Frontal cortex (tissue), 4 donors: ENCODE measurements at places on chromosomes 6 and 20.

GRCh38 chr20:60931696-60932095 lies 320.4 kb upstream of the CDH4 start:
- DNase-seq = no peak

DNA sequence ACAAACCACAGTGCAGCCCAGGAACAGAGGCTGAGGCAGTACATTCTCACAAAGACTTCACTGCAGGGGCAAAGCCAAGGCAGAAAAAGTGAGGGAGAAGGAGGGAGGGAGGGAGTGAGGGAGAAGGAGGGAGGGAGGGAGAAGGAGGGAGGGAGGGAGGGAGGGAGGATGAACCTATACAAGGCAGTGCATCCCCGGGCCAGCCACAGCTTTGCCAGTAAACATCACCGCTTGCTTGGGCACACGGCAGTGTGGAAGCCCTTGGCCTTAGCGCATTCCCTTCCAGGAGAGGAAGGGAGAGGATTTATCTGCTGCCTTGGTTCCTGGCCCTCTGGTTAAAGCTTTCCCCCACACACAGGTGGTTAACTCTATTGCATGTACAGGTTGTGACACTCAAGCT lies 234.0 kb downstream of the PTPRT start:
- no peak for DNase-seq

DNA sequence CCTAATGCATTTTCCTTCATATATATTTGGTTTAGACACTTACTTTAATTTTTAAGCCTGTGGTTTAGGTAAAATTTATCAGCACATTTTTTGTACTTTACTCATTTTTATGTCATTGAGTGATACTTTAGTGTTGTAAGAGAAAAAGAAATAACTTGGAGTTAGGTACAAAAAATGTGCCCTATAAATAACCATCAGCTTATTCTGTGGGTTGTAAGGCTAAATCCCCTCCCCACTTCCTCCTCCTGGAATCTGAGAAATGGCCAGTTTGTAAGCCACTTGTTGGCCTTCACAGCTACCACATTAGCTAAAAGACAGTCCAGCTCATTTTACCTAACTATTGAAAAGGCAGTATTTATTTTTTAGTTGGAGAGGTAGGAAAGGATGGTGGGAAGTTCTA lies 576.3 kb downstream of the PKHD1 start:
- DNase-seq = no peak

GRCh38 chr6:43127180-43127579 lies 43.9 kb upstream of the SRF start:
- DNase-seq = no peak

- DNase-seq = no peak
Observed at GRCh38 chr6:136952714-136953260, 30.7 kb downstream of the SLC35D3 start.

DNA sequence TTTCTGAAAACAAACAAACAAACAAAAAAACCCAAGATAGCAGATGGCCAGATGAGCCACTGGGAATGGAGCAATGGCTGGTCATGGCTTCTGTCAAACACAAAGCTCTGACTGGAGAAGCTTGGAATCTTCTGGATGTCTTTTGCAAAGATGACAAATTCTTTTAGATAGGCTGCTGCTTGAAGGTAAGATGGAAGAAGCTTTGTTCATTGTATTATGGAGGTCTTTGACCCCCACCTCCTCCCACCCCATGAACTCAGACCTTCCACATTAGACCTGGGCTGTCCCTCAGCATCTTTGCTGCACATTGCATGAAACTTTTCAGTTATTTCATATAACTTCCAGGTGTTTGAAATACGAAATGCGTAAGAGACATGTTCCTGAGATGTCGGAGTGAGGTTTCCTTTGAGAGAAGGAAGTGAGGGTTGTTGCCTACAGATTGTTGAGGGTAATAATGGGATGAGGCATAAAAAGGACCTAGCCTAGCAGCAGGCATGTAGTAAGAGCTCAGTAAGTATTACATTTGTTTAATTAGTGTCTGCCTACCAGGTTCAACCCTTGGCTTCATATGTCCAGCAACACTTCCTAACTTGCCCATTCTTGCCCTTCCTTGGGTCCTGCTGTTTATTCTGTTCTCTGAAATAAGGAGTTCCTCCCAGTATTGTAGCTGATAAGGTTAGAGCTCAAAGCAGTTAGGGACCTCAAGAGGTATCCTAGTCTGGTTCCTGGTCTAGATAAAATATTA lies 51.4 kb upstream of the IER3 start:
- no peak for DNase-seq

- no peak for DNase-seq
Observed at GRCh38 chr6:6712449-6713403, 124.2 kb downstream of the LY86 start.

DNA sequence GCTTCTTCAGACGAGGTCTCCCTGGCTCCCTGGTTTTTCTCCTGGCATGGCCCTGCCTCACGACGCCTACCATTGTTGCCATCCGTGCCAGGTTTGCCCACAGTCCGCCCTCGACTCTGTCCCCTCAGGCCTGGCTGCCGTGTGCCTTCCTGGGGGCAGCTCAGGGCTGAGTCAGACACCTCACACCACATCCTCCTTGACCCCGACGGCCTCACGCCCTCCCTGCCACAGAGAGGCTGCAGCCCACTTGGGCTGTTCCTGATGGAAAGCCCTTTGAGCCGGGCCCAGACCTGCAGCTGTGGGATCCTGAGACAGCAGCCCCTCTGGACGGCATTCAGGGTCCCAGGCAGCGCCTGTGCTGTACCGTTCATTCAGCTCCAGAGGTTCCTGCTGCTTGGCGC lies 108.3 kb downstream of the PSMB1 start:
- no peak for DNase-seq

DNA sequence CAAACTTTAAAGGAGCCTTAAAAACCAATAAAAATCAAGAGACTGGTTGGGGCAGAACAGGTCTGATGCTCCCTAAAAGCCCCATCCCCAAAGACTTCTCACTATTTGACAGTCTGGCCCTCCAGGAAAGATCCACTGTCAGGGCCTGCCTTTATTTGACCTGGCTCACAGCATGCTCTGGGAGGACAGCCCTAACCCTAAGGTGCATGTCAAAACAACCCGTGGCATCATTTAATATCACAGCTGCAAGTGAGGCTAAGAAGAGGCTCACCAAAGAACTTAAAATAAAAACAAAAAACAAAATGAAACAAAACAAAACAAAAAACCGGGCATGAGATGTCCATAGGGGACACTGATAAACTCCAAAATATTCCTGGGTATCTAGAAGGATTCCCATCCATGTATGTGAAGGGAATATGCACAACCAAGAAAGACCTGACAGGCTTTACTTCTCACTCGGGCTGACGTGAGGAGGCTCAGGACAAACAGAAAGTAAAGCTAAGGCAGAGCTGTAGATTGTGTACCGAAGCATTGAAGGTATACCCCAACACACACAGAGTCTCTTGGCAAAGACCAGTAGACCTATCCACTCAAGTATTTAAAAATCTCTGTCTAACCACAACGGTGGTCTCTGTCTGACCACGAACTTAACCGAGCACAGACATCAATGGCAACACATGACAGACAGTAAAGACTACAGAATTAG lies 57.3 kb downstream of the AHI1 start:
- no peak for DNase-seq

DNA sequence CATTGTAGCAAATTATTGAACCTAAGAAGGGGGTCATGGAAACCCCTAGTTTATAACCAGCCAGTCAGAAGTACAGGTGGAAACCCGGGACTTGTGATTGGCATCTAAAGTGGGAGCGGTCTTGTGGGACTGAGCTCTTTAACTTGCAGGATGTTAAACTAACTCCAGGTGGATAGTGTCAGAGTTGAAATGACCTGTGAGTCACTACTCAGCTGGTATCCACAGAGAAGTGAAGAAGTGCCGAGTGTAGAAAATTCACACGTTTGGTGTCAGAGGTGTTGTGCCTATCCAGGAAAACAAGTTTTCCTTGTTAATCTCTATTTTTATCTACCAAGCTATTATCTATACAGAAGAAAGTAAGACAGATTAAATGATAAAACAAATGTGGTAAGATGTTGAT lies 179.7 kb downstream of the ADGRG6 start:
- DNase-seq = no peak

- no peak for DNase-seq
Observed at GRCh38 chr6:109770047-109770446, 79.0 kb downstream of the FIG4 start.

GRCh38 chr6:114276783-114277182 lies 66.0 kb downstream of the HS3ST5 start:
- no peak for DNase-seq

DNA sequence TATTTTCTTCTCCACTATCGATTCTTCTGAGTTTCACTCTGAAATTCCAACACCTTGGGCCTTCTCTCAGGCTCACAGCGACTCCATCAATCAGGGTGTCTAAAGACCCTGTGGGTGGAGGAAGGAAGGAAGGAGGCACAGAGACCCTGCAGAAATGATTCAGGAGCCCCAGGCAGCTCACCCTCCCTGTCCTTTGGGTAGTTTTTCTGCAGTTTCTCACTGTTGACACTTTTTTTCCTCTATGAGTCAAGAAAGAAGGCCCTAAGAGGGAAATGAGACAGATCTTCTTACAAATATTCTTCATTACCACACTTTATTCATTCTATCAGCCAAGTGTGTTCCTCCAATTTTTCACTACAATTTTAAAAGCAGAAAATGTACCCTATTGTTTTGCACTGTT lies 34.2 kb upstream of the TBXT start:
- DNase-seq = no peak

DNA sequence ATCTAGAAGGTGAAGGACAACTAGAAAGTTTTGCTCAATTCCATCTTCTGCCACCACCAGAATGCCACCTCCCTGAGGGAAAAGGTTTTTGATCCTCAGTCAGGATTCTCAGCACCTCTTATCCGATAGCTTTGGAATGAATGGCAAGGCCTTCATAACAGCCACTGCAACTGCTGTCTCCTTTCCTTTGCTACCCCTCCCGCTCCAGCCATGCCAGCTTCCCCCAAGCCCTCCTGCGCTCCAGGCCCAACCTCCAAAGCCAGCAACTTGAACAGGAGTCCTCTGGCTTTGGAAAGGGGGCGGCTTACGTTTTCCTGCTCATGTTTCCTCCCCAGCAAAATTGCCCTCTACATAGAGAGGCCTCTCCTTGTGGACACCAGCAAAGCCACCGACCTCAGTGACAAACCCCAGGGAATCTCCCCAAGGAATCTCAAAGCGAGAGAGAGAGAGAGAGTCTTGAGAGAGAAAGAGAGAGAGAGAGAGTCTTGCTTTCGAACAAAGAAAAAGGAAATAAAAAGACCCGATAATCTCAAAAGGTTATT lies 420 bp upstream of the BTN2A1 start:
- no peak for DNase-seq

DNA sequence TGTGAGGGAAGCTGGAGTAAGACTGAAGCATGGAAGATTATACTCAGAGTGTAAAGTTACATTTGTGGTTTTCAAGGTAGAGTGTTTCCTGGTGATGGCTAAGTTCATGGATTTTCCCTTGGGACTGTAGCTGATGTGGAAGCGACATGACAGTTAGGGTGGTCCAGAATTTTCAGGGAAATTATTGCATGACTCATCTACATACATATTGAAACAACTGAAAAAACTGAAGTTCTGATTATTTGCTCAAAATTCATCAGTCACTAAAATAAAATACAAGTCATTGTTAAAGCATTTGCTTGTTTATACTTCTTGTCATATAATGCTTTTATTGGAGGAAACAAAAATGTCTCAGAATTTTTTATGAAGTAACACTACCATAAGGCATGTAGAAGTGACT lies 700.0 kb downstream of the RFPL4B start:
- DNase-seq = no peak

DNA sequence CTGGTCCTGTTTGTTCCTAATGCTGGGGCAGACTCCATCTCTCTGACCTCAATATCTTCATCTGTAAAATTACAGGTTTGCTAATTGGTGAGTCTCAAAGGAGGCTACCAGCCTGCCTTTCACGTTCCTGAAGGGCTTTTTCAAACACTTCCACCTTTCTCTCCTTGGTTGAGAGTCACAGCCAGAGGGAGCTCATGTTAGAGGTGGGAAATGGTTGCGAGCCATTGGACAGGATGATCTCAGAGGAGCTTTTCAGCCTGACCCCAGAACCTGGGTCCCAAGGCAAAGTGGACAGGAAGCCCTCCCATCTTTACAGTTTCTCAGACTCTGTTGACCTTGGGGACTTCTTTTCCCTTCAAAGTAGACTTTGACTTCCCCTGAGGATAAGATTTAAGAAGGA lies 37.6 kb downstream of the NDUFAF5 start:
- no peak for DNase-seq

- no peak for DNase-seq
Observed at GRCh38 chr6:44009425-44010321, 117.6 kb downstream of the MRPL14 start.

GRCh38 chr6:166567107-166567506 lies 19.4 kb downstream of the RAMACL start:
- DNase-seq = no peak

DNA sequence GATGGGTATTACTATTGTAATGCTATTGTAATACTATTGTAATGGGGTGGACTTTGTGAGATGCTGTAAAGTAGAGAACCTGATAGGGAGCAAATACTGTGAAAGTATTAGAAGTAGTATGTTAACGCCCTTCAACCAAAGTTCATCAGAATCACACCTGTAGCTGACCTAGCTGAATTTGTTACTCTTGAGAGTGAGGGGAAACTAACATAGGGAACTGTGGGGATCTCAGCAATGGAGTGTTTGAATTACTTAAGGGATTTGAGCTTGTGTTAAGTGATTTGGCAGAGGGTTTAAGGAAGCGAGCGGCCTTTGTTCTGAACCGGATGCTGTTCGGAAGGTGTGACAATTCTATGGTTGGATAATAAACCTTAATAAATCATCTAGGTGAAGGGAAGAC lies 312.6 kb downstream of the ADGRB3 start:
- DNase-seq = no peak

DNA sequence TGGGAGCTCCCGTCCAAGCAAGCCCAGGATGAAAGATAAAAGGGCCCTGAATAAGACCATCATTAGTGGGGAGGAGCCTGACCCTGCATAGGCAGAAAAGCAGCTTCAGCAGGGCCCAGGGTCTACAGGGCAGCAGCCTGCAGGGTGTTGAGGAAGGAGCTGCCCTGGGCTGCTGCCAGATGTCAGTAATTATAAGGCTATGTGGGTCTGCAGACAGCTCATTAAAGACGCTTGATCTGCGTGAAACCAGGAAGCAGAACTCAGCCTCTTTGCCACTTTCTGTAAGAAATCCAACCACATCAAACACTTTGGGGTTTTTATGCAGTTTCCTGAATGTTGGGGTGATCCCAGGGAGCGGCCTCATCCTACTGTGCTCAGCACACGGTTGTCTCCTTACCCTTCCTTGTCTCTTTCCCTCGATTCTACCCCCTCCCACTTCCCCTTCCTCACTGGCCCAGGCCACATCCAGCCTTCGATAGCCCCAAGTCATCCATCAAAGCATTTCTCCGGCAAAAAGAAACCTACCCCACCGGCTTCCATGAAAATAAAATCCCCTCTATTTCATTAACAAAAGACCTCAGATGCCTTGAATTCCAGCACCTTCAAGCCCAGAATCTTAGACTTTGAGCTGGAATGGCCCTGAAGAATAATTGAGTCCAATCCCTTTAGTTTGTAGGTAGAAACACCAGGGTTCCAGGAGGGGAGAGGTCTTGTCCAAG lies 1.0 kb upstream of the TGM6 start:
- no peak for DNase-seq

- no peak for DNase-seq
Observed at GRCh38 chr6:21986703-21987102, 310.1 kb downstream of the PRL start.
